ENCODE measurements at places on chromosomes 16 and 17. TPM values are rescaled to one million over a fixed set of nuclear protein-coding genes. Genes with fewer than 3 reads are reported as not detected.

GRCh38 chr16:15404792-15405191 lies 9.2 kb downstream of the MPV17L start:
- no peaks in the 10 kb centered on the region for H3K4me1 ChIP-seq
- no peak overlapping the region for H3K27ac ChIP-seq
- no peak for DNase-seq

Gene ABCA3
- 8.2 TPM for total RNA-seq

Gene HOXB9
- 0.12 TPM for total RNA-seq

DNA sequence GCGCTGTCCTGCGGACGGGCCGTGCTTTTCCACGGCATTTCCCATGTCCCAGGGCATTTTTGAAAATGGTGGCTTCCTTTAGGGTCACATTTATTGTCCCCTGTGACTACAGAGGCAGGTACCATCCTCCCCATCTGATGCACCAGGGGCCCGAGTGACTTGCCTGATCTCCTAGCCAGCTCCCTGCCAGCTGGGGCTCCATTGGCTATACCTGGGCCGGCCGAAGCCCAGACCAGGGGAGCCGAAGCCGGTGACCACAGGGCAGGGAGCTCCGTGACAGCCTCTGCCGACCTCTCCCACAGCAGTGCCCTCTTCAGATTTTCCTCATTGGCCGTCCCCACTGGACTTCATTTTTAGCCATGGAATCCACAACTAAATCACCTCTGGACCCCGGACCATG lies 170.6 kb downstream of the RBFOX3 start:
- no peak overlapping the region for H3K4me3 ChIP-seq
- H3K4me1 ChIP-seq: no peaks in the 10 kb centered on the region
- no peaks in the 10 kb centered on the region for H3K27me3 ChIP-seq
- no peak overlapping the region for H3K27ac ChIP-seq
- DNase-seq: no peak
- H3K36me3 ChIP-seq: no peaks in the 10 kb centered on the region

- no peak overlapping the region for H3K27ac ChIP-seq
- no peaks in the 10 kb centered on the region for H3K36me3 ChIP-seq
- no peaks in the 10 kb centered on the region for H3K4me1 ChIP-seq
- DNase-seq: no peak
- H3K4me3 ChIP-seq: no peak overlapping the region
- no peaks in the 10 kb centered on the region for H3K27me3 ChIP-seq
Observed at GRCh38 chr17:29918922-29919856, 10.8 kb downstream of the SSH2 start.

Gene SLC35G3
- not detected for total RNA-seq

DNA sequence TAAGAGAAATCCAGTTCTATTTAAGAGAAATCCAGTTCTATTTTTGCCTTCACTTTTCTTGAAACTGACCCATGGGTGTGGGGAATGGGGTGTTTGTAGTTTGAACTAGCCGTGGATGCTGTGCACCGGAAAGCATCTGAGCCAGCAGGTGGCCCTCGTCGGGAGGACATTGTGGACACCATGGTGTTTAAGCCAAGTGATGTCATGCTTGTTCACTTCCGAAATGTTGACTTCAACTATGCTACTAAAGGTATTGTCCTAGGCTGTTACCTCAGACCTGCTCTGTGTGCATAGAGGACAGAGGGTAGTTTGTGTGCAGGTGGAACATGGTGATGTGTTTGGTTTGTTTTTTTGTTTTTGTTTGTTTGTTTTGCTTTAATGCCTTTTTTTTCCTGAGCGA lies 3.3 kb downstream of the ATXN2L start:
- H3K36me3 ChIP-seq: peaks cover 68% of the 10 kb centered on the region
- peaks cover 20% of the 10 kb centered on the region for H3K4me1 ChIP-seq
- no peak overlapping the region for H3K4me3 ChIP-seq
- H3K27me3 ChIP-seq: no peaks in the 10 kb centered on the region

DNA sequence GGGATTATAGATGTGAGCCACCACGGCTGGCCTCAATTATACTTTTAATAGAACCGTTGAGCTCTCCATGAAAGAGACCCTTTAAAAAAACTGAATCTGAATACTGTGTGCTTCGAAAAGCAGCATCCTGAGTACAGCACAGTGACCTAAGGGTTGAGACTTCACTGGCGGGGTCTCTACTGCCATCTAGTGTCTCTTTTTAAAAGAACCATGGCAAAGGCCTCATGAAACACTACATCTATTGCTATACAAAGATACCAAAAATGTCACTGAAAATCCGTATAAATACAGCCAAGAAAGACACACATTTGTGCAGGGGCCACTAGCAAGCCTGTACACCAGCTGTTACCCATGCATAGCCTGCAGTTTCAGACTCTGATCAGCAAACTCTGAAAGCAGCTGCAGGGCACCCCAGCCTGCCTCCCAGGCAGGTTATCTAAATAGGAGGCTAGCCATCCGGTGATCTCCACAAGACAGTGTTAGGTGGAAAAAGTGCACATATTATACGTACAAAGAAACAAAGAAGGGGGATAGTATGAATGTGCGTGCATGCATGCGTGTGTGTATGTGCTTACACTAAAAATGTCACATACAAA lies 35.3 kb downstream of the NPLOC4 start:
- peaks cover 6% of the 10 kb centered on the region for H3K4me1 ChIP-seq
- no peak overlapping the region for H3K27ac ChIP-seq
- no peak overlapping the region for H3K4me3 ChIP-seq
- no peaks in the 10 kb centered on the region for H3K27me3 ChIP-seq

DNA sequence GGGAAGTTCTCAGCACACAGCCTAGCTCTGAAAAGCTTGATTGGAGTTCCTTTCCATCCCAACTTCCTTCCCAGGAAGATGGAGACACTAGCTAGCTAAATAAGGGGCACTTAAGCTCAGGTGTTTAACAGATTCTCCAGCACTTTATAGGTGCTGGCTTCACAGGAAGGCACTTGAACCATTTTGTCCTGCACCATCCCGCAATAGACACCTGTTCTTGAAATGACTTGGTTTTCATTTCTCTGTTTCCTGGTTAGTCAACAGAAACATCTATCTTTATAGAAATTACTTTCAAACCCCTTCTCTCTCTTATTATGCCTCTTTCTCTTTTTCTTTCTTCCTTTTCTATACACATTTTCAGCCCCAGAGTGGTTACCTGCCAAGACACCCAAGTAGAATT lies 409.9 kb upstream of the ZFHX3 start:
- no peaks in the 10 kb centered on the region for H3K36me3 ChIP-seq
- H3K27me3 ChIP-seq: no peaks in the 10 kb centered on the region
- no peak for DNase-seq
- no peak overlapping the region for H3K27ac ChIP-seq

GRCh38 chr17:72631568-72631948 lies 460.9 kb downstream of the SLC39A11 start:
- H3K36me3 ChIP-seq: no peaks in the 10 kb centered on the region
- no peak overlapping the region for H3K27ac ChIP-seq
- H3K4me1 ChIP-seq: peaks cover 11% of the 10 kb centered on the region

GRCh38 chr16:67114793-67115192 lies 5.1 kb downstream of the PHAF1 start:
- H3K36me3 ChIP-seq: no peaks in the 10 kb centered on the region
- no peak overlapping the region for H3K27ac ChIP-seq
- no peaks in the 10 kb centered on the region for H3K27me3 ChIP-seq
- H3K4me1 ChIP-seq: peaks cover 5% of the 10 kb centered on the region
- DNase-seq: no peak

- H3K4me1 ChIP-seq: no peaks in the 10 kb centered on the region
- no peak overlapping the region for H3K4me3 ChIP-seq
- no peak for DNase-seq
Observed at GRCh38 chr16:81821436-81822128, 42.5 kb downstream of the PLCG2 start.

GRCh38 chr16:35910409-35910808 lies 2451.0 kb downstream of the TP53TG3F start:
- H3K4me3 ChIP-seq: no peak overlapping the region
- H3K27me3 ChIP-seq: no peaks in the 10 kb centered on the region
- H3K4me1 ChIP-seq: no peaks in the 10 kb centered on the region
- no peak for DNase-seq
- H3K36me3 ChIP-seq: no peaks in the 10 kb centered on the region

- DNase-seq: peak; percentile 64
- H3K27ac ChIP-seq: peak overlapping the region; percentile 100
- H3K4me3 ChIP-seq: peak overlapping the region; percentile 75
Observed at GRCh38 chr17:7477392-7478275, 1.8 kb downstream of the ZBTB4 start.

GRCh38 chr16:83438326-83438725 lies 369.5 kb upstream of the HSBP1 start:
- no peak overlapping the region for H3K4me3 ChIP-seq
- H3K27ac ChIP-seq: no peak overlapping the region
- H3K27me3 ChIP-seq: no peaks in the 10 kb centered on the region
- H3K4me1 ChIP-seq: no peaks in the 10 kb centered on the region

Gene CNGB1
- not detected for total RNA-seq

Gene C1QL1
- total RNA-seq: not detected

GRCh38 chr16:7590934-7591333 lies 258.3 kb downstream of the RBFOX1 start:
- no peaks in the 10 kb centered on the region for H3K36me3 ChIP-seq
- no peak overlapping the region for H3K4me3 ChIP-seq
- no peaks in the 10 kb centered on the region for H3K4me1 ChIP-seq
- no peak overlapping the region for H3K27ac ChIP-seq
- DNase-seq: no peak

GRCh38 chr17:15405058-15405415 lies 62.4 kb downstream of the CDRT4 start:
- no peak for DNase-seq
- no peak overlapping the region for H3K4me3 ChIP-seq
- H3K4me1 ChIP-seq: no peaks in the 10 kb centered on the region
- no peaks in the 10 kb centered on the region for H3K27me3 ChIP-seq
- H3K27ac ChIP-seq: no peak overlapping the region

Gene NRN1L
- total RNA-seq: not detected

Gene FNDC8
- total RNA-seq: not detected

DNA sequence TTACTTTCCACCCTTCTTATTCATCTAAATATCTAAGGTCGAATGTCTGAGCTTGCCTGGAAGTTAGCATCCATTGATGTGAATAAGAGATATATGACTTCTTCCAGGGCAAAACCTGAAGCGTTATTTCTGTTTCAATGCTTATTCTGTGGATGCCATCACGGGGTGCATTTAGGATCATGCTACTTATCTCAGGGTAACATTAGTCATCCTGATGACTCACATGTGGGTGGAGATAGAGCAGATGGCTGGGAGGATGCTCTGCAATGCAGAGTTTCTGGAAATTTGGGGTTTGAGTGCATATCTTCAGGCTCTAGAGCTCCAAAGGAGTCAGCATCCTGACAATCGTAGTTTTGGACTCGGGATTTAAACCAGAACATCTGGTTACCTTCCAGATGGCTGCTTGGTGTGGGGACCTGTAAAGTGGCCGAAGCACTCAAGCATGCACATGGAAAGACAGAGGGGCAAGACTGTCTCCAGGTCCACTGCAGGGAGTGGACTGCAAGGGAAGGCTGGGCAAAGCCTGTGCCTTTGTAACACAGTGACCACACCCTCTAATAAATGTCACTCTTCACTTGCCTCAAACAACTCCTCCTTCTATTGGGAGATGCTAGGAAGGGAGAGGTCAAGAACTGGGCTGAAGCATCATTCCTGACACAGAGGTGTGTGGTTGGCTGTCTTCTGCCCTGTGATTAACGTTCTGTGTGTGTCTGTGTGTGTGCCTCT lies 175.2 kb upstream of the SALL1 start:
- no peak for DNase-seq
- no peaks in the 10 kb centered on the region for H3K4me1 ChIP-seq
- no peak overlapping the region for H3K4me3 ChIP-seq
- H3K27me3 ChIP-seq: no peaks in the 10 kb centered on the region
- no peak overlapping the region for H3K27ac ChIP-seq

Gene SLFN12
- 14.5 TPM for total RNA-seq

GRCh38 chr17:38939987-38940386 lies 14.6 kb downstream of the LASP1NB start:
- H3K4me3 ChIP-seq: no peak overlapping the region
- H3K36me3 ChIP-seq: no peaks in the 10 kb centered on the region
- no peaks in the 10 kb centered on the region for H3K4me1 ChIP-seq
- H3K27ac ChIP-seq: no peak overlapping the region

DNA sequence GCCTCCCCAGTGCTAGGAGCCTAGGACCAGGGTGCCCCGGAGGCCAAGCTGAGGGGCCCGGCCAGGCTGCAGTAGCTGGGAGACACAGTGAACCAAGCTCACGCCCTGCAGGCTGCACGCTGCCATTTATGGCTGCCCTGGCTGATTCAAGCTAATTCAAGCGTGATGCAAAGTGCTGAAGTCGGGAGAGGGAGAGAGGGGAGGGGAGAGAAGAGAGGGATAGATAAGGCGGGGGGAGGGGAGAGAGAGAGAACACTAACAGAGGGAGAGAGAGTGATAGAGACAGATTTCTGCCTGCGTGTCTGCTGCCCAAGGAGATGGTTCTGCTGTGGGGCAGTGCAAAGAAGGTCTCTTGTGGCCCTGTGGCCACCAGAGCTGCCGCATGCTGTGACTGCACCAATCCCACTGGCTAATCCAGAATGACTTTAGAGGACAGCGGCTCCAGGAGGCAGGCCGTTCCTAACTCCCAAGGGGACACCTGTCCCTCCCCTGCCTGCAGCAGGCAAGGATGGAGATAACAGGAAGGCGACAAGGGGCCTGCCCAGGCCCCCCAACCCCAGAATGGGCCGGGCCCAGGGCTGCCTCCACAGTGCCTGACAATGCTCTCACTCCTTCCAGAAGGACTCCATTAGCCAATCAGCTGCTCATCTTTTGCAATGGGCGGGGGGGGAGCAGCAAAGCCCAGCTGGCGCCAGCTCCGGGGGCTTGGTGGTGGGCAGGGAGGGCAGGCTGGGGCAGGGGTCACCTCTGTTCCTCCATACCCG lies 12.9 kb downstream of the MXRA7 start:
- H3K27me3 ChIP-seq: no peaks in the 10 kb centered on the region
- H3K4me3 ChIP-seq: no peak overlapping the region
- H3K27ac ChIP-seq: no peak overlapping the region

DNA sequence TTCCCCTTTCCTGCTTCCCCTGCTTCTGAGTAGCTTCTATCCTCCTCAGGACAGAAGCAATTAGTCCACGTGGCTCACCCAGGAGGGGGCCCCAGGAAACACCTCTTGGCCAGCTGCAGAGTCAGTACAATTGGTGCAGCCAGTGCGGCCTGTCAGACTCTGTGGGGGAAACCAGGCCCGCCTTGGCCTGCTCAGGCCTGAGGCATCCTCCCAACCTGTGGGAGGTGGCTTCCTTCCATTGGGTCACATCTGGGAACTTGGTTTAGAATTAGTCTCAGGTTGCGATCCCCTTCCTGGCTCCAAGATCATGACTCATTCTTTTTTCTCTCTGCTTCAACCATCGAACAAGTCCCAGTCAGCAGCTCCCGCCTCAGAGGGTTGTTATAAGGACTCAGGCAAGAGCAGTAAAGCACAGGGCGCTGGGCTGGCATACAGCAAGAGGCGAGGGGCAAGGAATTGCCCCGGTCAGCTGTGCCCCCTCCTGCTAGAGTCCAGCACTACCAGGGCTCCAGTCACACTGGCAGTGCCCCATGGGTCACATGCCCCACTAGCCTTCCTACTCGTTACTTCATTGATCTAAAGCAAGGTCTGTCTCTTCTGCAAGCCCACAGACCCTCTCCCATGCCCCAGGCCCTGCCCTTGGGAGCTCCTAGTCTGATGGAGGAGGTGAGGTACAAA lies 8.1 kb upstream of the EPX start:
- no peak overlapping the region for H3K27ac ChIP-seq
- H3K27me3 ChIP-seq: no peaks in the 10 kb centered on the region
- no peaks in the 10 kb centered on the region for H3K36me3 ChIP-seq
- no peaks in the 10 kb centered on the region for H3K4me1 ChIP-seq
- no peak overlapping the region for H3K4me3 ChIP-seq

Gene C1QTNF1
- not detected for total RNA-seq
